Left lung (tissue), 14 donors: ENCODE measurements at places on chromosomes 3 and 15. TPM values are rescaled to one million over a fixed set of nuclear protein-coding genes. Genes with fewer than 3 reads are reported as not detected.

Gene PLA2G4D
- polyA plus RNA-seq = 0.14 TPM

Gene AADACL2
- not detected for polyA plus RNA-seq

Gene TMEM108
- polyA plus RNA-seq = 58.8 TPM

Gene GPR171
- polyA plus RNA-seq = 1.3 TPM

Gene CHRFAM7A
- polyA plus RNA-seq = 4.3 TPM

Gene CCR9
- 0.28 TPM for polyA plus RNA-seq

Gene RNF13
- 74.8 TPM for polyA plus RNA-seq

Gene ITPKA
- 1.1 TPM for polyA plus RNA-seq

Gene CCK
- not detected for polyA plus RNA-seq

Gene BCHE
- 48.9 TPM for polyA plus RNA-seq

Gene ANKRD63
- not detected for polyA plus RNA-seq

Gene RCCD1
- polyA plus RNA-seq = 21.0 TPM

Gene PIGBOS1
- 13.9 TPM for polyA plus RNA-seq

Gene DUSP7
- 19.0 TPM for polyA plus RNA-seq

Gene PHLDB2
- 44.5 TPM for polyA plus RNA-seq

Gene GCNT3
- 1.0 TPM for polyA plus RNA-seq

Gene UQCRC1
- 153 TPM for polyA plus RNA-seq

Gene SH3BP5
- 59.4 TPM for polyA plus RNA-seq

Gene FAM107A
- 0.69 TPM for polyA plus RNA-seq

Gene SCN11A
- 1.3 TPM for polyA plus RNA-seq

Gene FEZF2
- polyA plus RNA-seq = not detected

Gene ARGFX
- not detected for polyA plus RNA-seq

Gene TTC23
- 37.7 TPM for polyA plus RNA-seq

Gene SELENOK
- 59.7 TPM for polyA plus RNA-seq

Gene DAZL
- polyA plus RNA-seq = not detected

Gene SLC6A1
- polyA plus RNA-seq = 5.6 TPM

Gene RTP3
- polyA plus RNA-seq = not detected
